ENCODE measurements at places on chromosomes 4 and X.

- no peak for DNase-seq
Measured at GRCh38 chr4:81512757-81513501, 41.2 kb upstream of the RASGEF1B start.

- no peak for DNase-seq
Measured at GRCh38 chr4:20367446-20367845, 115.7 kb downstream of the SLIT2 start.

DNA sequence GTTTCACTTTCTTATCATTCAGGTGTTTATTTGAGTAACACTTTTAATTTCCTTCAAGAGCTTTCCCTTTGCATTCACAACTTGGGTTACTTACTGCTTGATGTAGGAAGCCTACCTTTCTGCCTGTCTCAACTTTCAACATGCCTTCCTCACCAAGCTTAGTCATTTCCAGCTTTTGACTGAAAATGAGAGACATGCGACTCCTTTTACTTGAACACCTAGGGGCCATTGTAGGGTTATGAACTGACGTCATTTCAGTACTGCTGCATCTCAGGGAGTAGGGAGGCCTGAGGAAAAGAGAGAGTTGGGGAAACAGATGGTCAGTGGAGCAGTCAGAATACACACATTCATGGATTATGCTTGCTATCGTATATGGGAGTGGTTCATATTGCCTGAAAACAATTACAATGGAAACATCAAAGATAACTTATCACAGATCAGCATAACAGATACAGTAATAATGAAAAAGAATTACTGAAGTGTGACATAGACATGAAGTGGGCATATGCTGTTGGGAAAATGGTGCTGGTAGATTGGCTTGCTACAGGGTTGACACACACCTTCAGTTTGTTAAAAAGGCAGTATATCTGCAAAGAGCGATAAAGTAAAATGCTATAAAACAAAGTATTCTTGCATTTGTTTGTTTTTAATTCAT lies 25.7 kb downstream of the USP53 start:
- no peak for DNase-seq

GRCh38 chr4:74483226-74483911 lies 38.4 kb downstream of the AREG start:
- no peak for DNase-seq

- DNase-seq: no peak
Measured at GRCh38 chr4:100938698-100939097, 408.6 kb downstream of the PPP3CA start.
